ENCODE measurements at places on chromosomes 3 and 15. TPM values are rescaled to one million over a fixed set of nuclear protein-coding genes. Genes with fewer than 3 reads are reported as not detected.
A peak's percentile ranks its signal among the peaks of the same experiment; 100 is the strongest.

GRCh38 chr3:114650808-114651207 lies 357.0 kb downstream of the TIGIT start:
- no peaks in the 10 kb centered on the region for H3K36me3 ChIP-seq
- H3K27me3 ChIP-seq, result peaks cover 25% of the 10 kb centered on the region
- H3K4me3 ChIP-seq, result no peak overlapping the region

DNA sequence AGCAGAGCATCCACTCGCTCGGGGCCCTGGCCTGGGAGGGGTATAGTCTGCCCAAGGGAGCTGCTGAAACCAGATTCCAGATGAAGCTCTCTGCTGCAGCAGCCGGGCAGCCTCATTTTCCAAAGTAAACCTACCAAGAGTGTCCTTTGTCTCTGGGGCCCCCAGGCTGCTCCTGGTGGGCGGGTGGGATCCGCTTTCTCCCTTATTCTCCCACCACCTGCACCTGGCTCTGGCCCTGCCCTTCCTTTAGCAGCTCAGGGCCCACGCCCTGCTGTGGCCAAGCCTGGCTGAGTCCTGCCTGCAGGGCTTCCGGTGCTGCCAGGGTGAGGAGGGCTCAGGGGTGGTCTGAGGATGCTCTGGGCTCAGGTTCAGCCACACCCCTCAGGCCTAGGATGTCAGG lies 13.0 kb downstream of the SCN5A start:
- no peak for DNase-seq
- H3K4me1 ChIP-seq, result peaks cover 3% of the 10 kb centered on the region
- no peak overlapping the region for H3K27ac ChIP-seq
- H3K36me3 ChIP-seq, result no peaks in the 10 kb centered on the region

DNA sequence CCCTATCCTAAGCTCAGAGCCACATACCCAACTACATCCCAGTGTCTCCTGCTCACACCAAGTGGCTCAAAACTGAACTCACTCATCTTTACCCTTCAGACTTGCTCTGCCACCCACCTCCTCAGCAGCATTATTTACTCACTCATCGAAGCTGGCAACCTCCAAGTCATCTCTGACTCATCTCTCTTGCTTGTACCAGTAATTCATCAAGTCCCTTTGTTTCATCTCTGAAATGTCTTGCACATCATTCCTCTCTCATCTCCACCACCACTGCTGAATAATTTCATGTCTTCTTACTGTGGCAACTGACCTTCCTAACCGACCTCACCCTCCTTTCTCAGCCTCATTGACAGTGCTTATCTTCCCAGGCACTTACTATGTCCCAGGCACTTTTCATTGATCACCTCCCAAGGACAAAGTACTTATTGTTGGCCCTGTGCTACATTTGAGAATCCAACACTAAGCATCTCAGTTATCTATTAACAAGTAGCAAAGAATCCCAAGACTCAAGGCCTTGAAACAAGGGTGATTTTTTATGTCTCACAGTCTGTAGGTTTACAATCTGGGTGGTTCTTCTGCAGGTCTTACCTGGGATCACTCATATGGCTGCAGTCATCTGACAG lies 82.0 kb downstream of the MRPL46 start:
- peaks cover 78% of the 10 kb centered on the region for H3K27me3 ChIP-seq
- peaks cover 6% of the 10 kb centered on the region for H3K4me1 ChIP-seq
- DNase-seq, result peak; percentile 7

OR5K2 gene
- not detected for total RNA-seq

DPPA2 gene
- total RNA-seq, result 1.6 TPM

UPK1B gene
- 13.1 TPM for total RNA-seq

SLCO2A1 gene
- 126 TPM for total RNA-seq

MYLK gene
- total RNA-seq, result 6.6 TPM

DNA sequence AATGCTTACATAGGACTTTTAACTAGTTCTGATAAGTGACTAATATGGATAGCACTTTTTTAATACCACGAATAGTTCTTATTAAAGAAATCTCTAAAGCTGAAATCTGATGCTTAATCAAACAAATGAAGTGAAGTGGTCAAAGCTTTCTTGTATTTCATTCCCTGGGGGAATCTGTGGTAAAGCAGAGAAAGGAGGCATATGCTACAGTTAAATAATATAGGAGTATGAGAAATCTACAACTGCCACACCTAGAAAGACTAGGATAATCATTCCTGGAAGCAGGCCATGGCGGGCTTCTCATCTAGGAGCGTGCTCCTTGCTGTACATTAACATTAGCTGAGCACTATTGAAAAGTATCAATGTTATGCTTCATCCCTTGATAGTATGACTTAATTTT lies 835.7 kb downstream of the OTOL1 start:
- no peak overlapping the region for H3K27ac ChIP-seq
- H3K4me3 ChIP-seq, result no peak overlapping the region
- no peaks in the 10 kb centered on the region for H3K36me3 ChIP-seq
- H3K4me1 ChIP-seq, result no peaks in the 10 kb centered on the region
- DNase-seq, result no peak

NPAP1 gene
- total RNA-seq, result 0.18 TPM

DNA sequence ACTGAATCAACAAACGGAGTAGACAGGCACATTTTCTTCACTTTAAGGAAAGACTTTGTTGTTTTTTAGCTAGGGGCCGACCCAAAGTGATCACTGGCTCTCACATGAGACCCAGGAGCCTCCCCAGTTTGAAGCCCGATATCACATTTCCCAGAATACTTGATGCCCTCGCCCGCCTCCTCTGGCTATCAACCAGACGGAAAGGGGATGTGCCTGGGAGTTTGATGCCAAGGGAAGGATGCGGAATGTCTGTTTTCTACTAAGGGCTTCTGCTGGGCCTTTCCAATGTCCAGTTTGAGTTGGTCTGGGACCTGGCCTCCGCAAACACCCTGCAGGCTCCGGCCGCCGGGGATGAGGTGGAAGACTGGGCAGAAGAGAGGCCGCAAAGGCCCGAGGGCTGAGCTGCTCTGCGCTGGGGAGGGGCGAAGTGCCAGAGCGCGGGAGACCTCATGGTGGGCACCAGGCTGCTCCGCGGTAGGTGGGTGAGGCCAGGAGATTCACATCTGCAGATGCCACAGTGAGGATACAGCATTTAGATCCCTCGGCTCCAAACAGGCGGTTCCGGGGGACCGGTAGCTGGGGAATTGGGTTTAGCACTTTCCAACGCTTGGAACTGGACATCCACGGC lies 491 bp upstream of the ZNF774 start:
- H3K4me3 ChIP-seq, result peak overlapping the region; percentile 91
- peaks cover 49% of the 10 kb centered on the region for H3K27me3 ChIP-seq
- H3K27ac ChIP-seq, result no peak overlapping the region

KLHL18 gene
- total RNA-seq, result 28.3 TPM

- DNase-seq, result no peak
- H3K4me1 ChIP-seq, result no peaks in the 10 kb centered on the region
- H3K36me3 ChIP-seq, result no peaks in the 10 kb centered on the region
- no peaks in the 10 kb centered on the region for H3K27me3 ChIP-seq
- H3K27ac ChIP-seq, result no peak overlapping the region
Observed at GRCh38 chr15:32998979-32999672, 195.4 kb downstream of the FMN1 start.

TUBGCP4 gene
- 19.3 TPM for total RNA-seq

DNA sequence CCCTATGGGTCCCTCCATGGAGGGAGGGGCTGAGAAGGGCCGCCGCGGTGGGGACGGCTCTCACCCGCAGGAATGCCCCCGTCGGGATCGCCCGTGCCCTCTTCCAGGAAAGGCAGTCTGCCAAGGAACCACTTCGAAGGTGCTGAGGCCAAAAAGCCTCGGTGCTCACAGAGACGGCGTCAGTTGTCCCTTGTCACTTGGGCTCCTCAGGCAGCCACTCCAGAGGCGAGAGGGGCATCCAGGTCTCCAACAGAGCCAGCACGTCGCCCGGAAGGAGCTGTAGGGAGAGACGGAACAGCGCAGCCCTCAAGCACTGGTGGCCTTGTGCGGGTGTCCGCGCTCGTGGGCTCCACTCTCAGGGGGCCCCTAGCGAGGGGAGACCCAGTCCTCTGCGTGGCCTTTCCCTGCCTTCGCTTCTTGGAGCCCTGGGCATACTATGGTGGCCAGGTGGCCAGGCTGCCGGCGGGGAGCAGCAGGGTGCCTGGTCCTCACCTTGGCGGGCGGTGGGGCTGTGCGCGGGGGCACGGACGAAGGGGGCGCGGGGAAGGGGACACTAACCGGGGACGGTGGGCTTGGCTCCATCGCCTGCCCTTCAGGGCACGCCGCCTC lies 994 bp downstream of the MESP1 start:
- H3K27me3 ChIP-seq, result peaks cover 94% of the 10 kb centered on the region
- no peaks in the 10 kb centered on the region for H3K4me1 ChIP-seq
- no peak overlapping the region for H3K27ac ChIP-seq
- H3K36me3 ChIP-seq, result no peaks in the 10 kb centered on the region
- peak; percentile 67 for DNase-seq

GRCh38 chr3:59046839-59047238 lies 3.0 kb downstream of the CFAP20DC start:
- no peaks in the 10 kb centered on the region for H3K27me3 ChIP-seq
- H3K36me3 ChIP-seq, result no peaks in the 10 kb centered on the region
- peak overlapping the region; percentile 38 for H3K27ac ChIP-seq
- DNase-seq, result no peak
- peaks cover 4% of the 10 kb centered on the region for H3K4me1 ChIP-seq

- H3K27ac ChIP-seq, result no peak overlapping the region
- no peak for DNase-seq
- no peaks in the 10 kb centered on the region for H3K36me3 ChIP-seq
- no peaks in the 10 kb centered on the region for H3K4me1 ChIP-seq
- H3K27me3 ChIP-seq, result no peaks in the 10 kb centered on the region
Observed at GRCh38 chr3:46504789-46505188, 7.0 kb downstream of the RTP3 start.

GRCh38 chr15:81780966-81781365 lies 264.9 kb downstream of the MEX3B start:
- peaks cover 11% of the 10 kb centered on the region for H3K36me3 ChIP-seq
- H3K27me3 ChIP-seq, result peaks cover 16% of the 10 kb centered on the region

CPEB1 gene
- total RNA-seq, result 1.4 TPM

CLEC3B gene
- total RNA-seq, result not detected

- peaks cover 46% of the 10 kb centered on the region for H3K36me3 ChIP-seq
Observed at GRCh38 chr3:172135185-172135584, 95.8 kb downstream of the FNDC3B start.

- no peak overlapping the region for H3K27ac ChIP-seq
- peak; percentile 45 for DNase-seq
- H3K4me1 ChIP-seq, result no peaks in the 10 kb centered on the region
Observed at GRCh38 chr3:103786296-103786695, 1351.5 kb downstream of the ZPLD1 start.

MYL3 gene
- 2.8 TPM for total RNA-seq

GRCh38 chr3:121951291-121951919 lies 57.2 kb downstream of the SLC15A2 start:
- H3K4me1 ChIP-seq, result no peaks in the 10 kb centered on the region
- H3K27ac ChIP-seq, result no peak overlapping the region
- no peak for DNase-seq

CYP1A1 gene
- 0.31 TPM for total RNA-seq

- no peaks in the 10 kb centered on the region for H3K4me1 ChIP-seq
- H3K27me3 ChIP-seq, result no peaks in the 10 kb centered on the region
Observed at GRCh38 chr3:95923496-95924210, 890.7 kb upstream of the EPHA6 start.
